ENCODE measurements at places on chromosomes 12 and 14.

GRCh38 chr12:57616383-57617101, 5.3 kb downstream of the ARHGEF25 start:
- no peak for DNase-seq

GRCh38 chr14:76867516-76868453, 41.6 kb downstream of the LRRC74A start:
- DNase-seq = no peak

- DNase-seq = no peak
These were observed 23.8 kb downstream of the SLC38A1 start for GRCh38 chr12:46244997-46245396.

- DNase-seq = no peak
These were observed 1.7 kb downstream of the ZNF410 start for GRCh38 chr14:73888460-73888725.

DNA sequence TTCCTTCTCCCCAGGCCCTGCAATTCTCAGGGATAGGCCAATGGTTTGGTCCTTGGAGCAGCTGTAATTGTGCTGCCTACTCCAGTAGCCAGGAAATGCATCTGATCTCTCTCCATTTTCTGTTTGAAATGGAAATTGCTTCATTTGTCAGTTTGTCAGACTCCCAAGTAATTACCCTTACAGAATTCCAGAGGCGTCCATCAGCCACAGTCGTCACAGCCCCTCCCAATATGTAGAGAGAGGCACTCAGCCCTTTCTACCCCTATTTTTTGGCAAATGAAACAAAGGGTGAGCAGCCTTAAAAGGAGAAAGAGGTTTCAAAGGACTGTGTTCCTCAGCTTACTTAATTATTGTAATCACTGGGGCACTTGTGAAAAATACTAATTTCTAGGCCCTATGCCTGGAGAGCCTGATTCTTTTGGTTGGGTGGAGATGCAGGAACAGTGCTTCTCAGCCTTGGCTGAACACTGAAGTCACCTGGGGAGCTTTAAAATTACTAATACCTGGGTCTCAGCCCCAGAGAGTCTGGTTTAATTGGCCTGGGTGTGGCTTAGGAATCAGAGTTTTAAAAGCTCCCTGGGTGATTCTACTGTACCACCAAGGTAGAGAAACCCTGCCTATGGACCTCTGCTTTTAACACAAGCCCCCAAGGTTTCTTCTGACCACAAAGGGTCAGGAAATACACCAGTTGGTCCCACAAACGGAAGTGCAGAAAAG, 190.0 kb downstream of the EMP1 start:
- DNase-seq = peak; percentile 17

DNA sequence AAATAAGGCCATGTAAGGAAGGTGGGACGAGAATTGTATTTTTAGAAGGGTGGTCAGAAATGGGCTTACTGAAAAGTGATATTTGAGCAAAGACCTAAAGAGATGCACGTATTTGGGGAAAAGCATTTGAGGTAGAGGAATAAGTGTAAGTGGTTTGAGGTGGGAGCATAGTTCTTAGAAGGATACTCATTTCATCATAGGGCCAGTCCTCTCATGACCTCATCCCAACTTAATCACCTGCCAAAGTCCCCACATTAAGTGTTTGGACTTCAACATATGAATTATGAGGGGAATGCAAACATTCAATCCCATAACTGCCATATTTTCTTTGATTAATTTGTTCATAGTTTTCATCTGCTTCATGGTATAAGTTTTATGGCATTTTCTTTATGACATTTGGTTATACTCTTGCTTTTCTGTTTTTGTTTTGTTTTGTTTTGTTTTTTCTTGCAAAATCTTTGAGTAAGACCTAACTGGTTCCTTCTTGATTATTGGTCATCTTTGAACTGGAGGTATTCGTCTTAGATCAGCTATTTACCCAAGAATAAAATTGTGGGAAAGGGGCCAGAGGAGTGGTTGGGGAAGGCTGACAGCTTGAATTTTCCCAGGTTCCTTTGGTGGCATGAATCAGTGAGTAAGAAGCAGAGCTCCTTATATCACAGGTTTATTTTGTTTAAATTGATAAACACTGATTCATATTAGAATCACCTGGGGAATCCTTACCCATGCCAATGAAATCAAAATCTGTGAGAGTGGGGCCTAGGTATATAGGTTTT, 24.2 kb downstream of the GNPNAT1 start:
- no peak for DNase-seq

DNA sequence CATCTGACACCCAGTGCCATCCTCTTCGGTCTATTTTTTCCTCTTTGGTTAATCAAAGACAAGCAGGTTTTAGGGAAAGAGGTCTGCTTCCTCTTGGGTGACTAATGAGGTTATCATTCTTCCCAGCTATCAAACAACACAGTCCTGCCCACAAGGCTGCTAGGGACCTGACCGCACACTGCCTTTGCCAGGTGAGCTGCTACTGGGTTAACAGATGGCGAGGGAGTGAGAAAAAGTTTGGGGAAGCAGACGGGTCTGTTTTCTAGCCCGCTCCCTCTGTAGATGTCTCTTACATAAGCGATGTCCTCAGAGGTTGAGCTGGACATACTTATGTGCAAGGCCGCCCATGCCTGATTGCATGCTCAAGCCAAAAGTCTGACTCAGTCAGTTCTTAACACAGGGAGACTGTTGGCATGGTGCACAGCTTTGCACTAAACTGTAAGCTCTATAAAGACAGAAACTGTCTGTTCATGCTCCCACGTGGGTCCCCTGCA, 94.1 kb downstream of the SLC15A4 start:
- DNase-seq = no peak

DNA sequence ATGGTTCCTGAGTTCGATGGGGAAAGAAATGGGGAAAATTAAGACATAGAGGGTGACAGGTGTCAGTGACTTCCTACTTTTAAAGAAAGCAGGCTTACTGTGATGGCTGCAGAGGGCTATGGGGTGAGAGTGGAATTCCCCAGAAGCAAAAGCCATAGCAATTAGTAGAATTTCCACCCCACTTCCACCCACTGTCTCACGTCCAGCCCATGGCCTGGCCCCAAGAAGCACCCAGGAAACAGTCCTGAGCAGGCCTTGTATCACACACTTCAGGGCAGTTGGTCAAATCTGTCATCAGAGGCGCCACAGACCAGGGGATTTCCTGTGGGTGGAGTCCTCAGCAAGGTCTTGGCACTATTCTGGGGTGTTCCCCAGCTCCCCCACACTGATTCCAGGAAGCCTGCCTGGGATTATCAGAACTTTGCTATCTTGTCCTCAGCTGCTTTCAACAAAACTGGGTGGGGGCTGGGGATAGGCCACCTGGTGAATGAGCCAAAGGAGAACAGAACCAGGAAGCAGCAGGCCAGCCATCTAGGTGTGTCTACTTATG, 120.1 kb upstream of the CCND2 start:
- no peak for DNase-seq

GRCh38 chr12:26027401-26027800, 68.9 kb downstream of the RASSF8 start:
- no peak for DNase-seq

DNA sequence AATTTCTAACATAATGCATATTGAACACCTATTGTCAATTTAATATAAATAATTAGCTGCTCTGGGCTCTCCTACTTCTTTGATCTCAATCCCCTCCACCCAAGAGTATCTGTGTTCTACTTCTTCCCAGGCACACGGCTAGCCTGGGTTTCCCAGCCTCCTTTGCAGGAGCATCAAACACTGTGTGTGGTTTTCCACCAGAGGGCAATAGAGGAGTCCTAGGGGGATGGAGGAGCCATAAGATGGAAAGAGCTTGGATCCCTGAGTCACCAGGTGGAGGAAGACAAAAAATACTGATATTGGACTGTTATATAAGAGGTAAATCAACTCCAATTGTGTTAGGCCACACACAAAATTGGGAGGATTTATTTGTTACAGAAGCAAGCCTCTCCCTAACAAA, 333.7 kb downstream of the GLT1D1 start:
- no peak for DNase-seq

DNA sequence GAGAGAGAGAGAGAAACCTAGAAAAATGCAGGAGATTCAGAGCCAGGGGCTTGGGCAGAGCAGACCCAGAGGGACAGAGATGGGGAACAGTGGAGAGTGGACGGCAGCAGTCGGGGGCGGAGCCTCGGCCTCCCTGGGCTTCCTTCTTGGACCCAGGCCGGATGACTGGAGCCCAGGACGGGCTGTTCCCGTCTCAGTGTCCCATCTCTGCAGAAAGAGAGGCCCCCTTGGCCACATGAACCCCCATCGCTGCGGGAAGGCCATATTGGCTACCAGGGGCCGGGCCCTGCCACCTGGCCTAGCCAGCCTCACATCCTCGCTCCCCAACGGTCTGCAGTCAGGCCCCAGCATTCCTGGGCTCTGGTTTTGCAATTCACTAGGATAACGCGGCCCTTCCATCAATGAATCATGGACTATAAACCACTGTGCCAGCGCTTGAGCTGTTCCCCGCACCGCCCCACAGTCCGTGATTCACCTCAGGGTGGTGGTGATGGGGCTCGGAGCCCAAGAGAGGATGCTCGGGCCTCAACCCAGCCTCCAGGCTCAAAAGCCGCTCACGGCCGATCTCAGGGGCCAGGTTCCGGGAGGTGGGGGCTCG, 116.5 kb downstream of the RFLNA start:
- DNase-seq = peak; percentile 84

Data from foreskin keratinocyte (primary cell).